Fibroblast of skin of scalp (primary cell): ENCODE measurements at places on chromosomes 12 and 14.

DNA sequence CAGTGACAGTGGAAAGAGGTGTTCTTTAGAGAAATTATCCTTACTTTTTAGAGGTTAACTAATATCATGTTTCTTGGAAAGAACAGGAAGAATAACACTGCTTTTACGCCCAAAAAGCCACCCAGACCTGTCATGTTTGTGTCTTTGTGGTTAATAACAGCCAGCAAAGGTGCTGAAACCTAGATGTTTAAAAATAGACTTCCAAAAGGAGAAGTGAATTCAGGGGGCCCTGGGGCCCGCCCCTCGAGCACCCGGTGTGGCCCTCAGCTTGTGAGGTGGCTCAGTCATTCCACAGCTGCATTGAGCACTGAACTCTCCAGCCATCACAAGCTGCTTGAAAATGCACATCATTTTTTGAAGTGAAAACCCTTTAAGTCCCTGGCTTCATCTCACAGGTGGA is 20.8 kb upstream of the AMN start:
- no peak for DNase-seq

DNA sequence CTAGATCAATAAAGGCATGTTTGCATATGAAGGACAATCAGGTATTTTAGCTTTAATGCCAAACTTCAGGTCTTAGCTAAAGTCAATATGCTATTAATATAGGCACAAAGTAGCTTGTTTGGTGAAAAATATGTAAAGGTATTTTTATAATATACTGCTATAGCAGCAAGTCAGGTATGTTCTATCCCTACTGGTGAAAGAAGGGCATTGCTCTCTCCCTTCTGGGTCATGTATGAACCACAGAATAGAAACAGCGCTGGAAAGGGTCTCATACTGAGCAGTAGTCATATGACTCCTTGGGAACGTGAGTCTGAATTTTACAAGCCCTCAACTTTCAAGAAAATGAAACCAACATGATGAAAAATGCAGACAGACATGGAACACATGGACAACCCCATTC is 314.6 kb downstream of the GRIN2B start:
- no peak for DNase-seq

DNA sequence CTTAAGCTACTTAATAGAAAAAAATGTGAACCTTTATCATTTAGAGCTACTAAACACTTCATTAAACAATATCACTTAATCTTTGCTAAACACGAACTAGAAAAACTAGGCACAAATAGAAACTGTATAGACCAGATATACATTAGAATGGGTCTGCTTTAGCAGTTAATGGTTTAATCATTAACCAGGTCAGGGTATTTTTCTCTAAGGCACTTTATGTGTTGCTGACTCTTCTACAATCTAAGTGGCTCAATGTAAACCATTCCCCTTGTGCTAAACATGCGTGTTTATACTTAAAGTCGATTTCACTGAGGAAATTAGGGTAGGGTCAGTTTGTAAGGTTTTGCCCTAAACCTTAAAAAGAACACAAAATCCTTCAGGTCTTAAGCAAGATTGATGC is 29.7 kb downstream of the TMCC3 start:
- DNase-seq, result no peak

DNA sequence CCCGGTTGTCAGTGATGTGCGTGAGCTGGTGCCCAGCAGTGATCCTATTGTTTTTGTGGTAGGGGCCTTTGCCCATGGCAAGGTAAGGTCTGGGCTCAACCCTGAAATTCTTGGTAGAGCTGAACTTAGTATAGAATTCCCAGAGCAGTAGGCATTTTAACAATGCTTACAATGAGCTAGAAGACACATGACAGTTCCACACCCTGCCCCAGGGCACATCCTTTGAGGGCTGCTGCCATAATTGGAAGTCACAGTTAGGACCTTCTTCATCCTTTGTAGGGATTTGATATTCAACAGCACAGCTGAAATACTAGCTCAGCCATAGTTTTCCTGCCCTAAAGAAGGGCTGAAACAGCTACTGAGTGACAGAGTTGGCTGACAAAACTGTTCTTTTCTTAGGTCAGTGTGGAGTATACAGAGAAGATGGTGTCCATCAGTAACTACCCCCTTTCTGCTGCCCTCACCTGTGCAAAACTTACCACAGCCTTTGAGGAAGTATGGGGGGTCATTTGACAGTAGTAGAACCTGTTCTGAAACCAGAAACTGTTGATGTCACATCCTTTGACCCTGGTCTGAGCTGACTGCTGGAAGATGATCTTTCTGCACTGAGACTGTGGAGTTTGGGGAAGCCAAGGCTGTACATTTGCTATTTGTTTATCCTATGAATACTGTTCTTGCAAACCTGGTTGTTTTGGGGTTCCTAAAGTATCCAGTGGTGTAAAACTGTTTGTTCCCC is 4.8 kb downstream of the EMG1 start:
- no peak for DNase-seq

DNA sequence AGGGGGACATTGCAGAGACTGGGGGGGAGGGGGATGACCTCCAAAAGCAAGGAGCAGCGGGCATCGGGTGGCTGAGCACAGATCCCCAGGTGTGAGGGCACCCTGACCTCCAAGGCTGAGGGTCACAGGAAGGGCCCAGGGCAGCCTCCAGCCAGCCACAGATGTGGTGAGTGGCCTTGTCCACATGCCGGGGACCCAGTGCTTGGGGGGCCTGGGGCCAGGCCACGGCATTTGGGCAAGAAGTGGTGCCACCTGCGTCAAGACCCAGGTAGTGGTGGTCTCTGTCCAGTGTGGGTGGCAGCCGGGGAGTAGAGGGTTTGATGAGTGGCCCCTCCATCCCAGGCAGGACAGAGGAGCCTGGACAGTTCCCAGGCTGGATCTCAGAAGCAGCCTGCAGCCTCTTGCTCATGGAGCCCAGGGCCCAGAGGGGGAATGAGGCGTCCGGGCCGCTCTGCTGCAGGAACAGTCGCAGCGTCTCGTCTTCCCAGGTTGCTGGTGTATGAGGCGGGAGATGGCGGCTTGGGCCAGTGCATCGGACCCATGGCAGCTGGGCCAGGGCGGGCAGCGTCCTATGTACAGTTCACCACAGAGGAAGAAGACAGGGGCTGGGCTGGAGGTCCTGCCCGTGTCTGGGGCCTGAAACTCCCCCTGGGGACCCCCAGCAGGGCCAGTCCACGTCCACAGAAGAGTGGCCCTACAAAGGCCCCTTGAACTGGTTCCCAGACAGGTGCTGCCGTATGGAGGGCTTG is 33.5 kb downstream of the CCNK start:
- DNase-seq, result no peak

DNA sequence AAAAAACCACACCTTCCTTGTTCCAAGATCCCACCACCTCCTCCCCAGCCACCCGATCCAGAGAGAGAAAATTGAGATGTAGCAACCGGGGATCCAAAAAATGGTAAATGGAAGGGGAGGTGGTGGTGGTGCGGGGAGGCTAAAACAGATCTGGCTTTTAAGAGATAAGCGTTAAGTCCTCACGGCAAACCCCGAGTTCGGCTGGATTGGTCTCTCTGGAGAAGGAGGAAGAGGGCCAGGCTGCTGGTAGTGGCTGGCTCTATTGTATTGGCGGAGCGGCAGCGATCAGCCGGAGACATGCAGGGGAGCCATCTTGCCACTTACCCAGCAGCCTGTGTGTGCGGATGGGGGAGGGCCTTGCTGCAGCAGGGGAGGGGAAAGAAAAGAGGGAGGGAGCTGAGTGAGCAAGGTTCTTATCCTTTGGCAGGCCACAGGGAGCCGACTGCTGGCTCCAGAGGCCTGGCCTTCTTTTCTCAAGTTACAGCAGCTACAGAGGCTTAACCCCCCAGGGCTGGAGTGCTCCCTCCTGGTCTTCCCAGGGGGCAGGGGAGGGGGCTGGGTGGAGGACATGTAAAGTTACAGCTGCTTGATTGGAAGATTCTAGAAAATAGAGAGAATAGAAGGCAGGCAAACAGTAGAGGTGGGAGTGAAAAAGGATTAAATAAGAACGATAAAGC is 14.1 kb upstream of the CDH24 start:
- peak; percentile 94 for DNase-seq

DNA sequence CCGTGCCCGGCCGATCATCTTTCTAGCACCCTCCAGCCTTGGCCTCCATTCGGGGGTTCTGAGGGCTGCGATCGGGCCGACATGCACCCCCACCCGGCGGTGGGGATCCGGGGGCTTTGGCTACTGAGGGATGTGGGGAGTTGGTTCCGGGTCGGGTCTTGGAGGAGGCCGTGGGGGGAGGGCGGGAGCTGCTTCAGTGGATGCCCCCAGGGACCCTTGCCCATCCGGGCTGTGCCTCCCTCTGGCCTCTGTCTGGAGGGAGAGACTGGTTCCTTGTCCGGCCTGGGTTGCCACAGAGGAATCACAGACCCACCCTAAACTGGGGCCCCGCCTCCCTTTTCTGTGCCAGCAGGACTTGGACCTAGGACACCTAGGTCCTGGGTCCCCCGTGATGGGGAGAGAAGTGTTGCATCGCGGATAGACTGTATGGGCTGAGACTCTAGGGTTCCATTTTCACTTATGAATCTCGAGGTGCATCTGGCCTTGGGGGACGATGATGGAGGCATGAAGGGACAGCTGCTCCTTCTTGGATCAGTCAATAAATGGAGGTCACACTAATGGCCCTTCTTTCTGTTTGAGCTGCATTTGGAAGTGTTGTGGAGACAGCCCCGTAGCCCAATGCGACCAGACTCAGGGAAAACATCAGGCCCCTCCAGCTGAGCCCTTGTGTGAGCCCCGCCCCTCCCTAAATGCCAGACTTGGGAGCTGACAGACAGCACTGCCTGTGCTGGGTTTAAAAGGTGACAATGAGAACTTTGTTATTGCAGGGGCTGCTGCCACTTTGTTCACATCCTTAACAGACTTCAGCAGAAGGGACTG is 577 bp downstream of the DTX3 start:
- peak; percentile 25 for DNase-seq

DNA sequence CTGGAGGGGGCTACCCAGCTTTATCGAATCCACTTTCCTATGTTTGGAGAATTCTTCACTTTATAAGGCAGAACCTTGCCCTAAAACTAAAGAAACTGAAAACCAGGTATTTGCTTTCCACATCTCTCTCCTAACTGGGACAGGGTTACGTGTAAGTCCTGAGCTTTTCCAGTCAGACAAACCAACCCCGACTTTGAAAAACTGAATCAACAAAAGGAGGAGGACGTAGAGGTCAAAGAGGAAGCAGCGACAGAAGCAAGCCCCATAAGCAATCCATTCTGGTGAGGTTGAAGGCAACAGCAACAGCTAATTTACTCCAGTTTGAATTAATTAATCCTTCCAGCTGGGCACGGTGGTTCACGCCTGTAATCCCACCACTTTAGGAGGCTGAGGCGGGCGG is 47.2 kb downstream of the LRP6 start:
- no peak for DNase-seq

DNA sequence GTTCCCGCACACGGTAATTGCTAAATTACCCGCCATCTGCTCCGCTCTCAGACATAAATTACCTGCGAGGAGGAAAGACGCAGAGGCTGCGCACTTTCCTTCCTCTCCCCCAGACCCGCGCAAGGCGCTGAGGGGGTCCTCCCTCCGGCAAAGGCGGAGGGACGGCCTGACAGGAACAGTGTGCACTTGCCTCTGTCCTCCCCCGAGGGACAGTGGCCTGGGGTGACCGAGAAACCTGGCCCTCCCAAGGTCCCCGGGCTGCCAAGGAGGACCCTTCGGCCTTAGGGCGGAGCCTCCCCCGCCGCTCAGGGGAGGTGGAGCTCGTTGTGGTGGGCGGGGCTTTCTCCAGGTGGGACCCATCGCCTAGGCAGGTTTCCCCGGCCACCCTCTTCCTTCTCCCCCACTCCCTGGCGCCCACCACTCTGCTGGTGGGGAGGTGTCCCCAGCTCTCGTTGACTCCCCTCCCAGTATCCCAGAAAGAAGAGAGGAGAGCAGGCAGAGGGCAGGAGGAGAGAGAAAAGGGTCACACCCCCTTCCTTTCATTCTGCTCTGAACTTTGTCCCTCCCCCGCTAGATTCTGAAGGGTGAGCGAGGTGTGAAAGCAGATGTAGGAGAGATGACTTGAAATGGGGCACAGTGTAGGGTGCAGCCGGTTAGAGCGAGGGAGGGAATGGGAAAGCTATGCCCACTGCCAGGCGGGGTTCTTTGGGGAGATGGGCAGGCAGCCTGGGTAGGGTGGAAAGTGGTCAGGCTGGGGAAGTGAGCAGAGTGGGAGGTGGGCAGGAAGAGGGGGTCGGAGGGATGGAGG is 11.4 kb upstream of the CALCOCO1 start:
- no peak for DNase-seq

DNA sequence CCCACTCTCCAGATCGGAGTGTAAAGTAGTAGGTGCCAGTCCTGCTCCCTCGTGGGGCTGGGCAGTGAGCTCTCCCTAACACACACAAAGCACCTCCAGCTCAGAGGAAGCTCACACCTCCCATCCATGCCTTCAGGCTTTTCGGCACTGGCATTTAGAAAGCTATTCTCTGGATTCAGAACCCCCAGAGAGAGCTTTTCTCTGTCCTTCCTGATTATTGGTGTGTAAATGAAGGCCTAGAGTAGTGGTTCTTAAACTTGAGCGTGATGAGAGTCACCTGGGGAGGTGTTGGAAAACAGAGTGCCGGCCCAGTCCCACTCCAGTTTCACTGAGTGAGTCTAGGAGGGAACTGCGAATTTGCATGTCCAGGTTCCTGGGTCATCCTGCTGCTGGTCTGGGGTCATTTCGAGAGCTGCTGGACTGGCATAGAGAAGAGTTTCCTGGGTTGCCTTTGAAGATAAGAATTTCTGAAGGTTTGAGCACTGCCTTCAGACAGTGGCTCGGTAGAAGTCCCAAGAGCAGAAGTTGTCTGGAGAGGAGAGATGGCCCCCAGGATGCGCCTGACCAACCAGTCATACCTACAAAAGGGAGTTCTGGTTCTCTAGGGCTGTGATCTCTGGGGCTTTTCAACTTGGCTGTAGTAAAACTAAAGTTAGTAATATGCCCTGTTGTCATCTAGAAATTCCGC is 15.1 kb downstream of the CD9 start:
- DNase-seq, result no peak

DNA sequence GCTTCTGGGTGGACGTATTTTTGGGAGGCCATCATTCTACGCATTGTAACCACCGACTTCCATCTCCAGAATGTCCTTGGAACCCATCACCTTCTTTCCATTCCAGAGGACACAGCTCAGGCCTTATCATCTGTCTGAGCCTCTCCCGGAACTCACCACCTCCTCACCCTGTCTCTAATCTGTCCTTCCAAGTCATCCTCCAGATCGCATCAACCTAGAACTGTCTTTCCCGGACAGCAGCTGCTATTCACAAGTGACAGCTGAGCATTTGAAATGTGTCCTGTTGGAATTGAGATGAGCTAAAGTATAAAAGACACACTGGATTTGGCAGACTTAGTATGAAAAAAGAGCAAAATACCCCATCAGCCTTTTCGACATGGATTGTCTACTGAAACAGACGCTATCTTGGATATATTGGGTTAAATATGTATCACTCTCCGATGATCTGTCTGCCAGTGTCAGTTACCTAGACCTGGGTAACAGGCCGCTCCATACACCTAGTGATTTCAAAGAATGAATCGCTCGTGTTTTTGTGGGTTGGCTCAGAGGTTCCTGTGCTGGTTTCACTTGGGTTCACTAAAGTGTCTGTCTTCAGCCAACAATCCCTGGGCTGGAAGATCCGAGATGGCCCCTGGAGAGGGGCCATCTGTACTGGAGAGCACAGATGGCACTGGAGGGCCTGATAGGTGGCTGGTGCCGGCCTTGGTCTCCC is 104.4 kb upstream of the RFLNA start:
- DNase-seq, result no peak
